ENCODE measurements at places on chromosomes 13 and 19.

- no peak for DNase-seq
Measured at GRCh38 chr19:14459703-14460102, 15.5 kb downstream of the PTGER1 start.

DNA sequence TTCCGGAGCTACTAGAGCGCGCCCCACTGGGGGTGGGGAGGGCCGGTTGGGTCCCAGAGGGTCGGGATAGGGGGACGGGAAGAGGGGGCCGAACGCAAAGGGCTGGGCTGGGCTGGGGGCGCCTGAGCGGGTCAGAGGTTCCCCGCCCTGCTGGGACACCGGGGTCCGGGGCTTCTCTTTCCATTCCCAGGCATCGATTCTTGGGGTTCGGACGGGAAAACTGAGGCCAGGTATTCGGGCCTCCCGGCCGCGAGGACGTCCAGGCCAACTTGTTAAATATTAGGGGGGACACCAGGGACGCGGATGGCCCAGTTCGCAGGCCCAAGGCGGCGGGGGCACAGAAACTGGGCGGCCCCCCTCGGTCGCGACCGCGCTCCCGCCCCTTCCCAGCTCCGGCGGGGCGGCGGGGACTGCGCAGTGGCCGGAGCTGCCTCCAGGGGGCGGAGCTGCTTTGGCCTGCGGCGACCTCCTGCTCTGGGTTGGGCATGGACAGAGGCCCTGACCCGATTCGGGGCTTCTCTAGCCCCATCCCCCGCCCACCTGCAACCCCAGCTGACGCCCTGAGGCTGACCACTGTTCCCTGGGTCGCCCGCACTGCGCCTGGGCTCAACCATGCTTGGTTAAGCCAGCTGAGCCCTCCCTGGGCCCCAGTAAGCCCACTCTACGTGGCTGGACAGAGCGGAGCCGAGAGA lies 1.2 kb upstream of the KLF16 start:
- peak; percentile 96 for DNase-seq

GRCh38 chr13:33110713-33111413 lies 94.6 kb downstream of the KL start:
- DNase-seq, result no peak

GRCh38 chr13:100734194-100734720 lies 59.7 kb upstream of the TMTC4 start:
- no peak for DNase-seq

DNA sequence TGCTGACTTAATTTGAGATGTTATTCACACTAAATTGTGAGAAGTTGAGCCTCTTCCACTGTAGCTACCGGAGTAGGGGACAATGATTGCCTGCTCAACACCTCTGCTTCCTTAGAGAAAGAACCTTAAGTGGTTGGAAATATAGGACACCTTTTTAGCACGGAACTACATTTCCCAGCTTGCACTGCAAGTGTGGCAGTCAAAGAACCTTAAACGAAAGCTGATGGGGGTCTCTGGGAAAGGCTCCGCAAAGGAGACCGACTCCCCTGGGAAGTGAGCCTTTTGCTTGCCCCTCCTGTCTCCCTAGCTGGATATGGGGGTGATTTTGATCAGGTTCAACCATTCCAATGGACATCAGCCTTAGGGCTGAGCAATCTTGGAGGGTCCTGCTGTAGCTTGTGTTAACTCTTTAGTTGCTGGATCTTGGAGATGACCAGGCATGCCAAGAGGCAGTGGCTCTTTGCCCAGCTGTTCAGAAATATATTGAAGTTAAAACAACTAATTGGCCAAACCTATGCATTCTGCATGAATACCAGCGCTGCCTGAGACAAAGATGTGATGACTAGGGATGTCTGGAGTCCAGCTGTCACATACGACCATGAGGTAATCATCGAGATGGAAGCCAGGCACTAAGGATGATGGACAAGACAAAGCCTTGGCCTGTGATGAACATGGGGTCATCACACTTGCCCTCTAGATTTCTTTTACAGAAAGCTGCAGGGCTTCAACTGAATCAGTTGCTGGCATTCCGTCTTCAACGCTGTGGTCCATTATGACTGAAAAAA lies 286.5 kb downstream of the FOXO1 start:
- DNase-seq, result no peak

DNA sequence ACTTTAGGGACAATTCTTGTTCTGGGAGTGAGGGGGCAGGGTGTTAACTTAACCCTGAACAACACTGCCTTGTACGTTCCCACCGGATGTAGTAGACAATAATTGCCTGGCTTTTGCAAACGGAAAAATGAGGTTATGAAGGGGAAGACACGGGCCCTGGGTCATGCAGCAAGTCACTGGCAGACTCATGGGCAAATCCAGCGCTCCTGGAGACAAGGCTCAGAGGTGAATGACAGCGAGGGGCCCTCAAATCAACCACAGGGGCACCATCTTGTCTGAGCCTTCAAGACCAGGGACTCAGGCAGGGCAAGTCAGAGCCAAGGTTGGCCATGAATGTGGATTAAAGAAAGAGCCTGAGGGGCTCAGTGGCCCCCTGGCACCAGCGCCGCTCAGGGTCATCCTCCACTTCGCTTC lies 2.8 kb downstream of the RASA3 start:
- peak; percentile 52 for DNase-seq

- DNase-seq, result no peak
Measured at GRCh38 chr13:36293497-36293896, 4.1 kb downstream of the CCDC169 start.

- no peak for DNase-seq
Measured at GRCh38 chr13:74090397-74090796, 43.8 kb downstream of the KLF12 start.

- no peak for DNase-seq
Measured at GRCh38 chr13:66111628-66112027, 1118.5 kb downstream of the PCDH9 start.

DNA sequence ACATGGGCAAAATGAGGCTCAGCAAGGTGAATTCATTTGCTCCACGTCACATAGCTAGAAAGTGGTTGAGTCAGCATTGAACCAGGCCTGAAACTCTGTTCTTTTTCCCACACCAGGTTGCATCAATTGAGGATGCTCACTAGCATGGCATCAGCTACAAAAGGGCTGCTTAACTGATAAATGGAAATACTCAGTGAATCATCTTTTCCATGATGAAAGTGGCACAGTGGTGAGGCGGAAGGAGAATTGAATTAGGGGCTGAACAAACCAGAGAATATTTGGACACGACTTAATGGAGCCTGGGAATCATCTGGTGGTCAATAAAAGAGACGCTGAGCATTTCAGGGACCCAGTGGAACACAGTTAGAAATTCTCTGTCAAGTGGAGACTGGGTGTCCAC lies 320.1 kb upstream of the MAB21L1 start:
- DNase-seq, result no peak

DNA sequence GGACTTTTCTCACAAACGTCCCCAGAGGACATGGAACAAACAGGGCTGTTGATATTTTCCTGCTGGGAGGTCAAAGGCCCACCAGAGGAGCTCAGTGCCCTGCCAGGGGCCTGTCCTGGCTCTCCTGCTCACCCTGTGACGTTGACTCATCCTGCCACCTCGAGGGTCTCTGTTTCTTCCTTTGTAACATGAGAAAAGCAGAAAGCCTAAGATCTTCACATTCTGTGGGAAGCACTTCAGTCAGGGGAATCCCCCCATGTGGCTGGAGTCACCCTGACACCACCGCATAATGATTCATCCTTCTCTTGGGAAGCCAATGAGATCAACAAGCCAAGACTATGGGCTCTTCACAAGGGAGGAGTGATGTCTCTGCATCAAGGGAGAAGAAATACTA lies 147.9 kb downstream of the KATNAL1 start:
- DNase-seq, result no peak

- no peak for DNase-seq
Measured at GRCh38 chr19:3285647-3286176, 61.3 kb downstream of the CELF5 start.

DNA sequence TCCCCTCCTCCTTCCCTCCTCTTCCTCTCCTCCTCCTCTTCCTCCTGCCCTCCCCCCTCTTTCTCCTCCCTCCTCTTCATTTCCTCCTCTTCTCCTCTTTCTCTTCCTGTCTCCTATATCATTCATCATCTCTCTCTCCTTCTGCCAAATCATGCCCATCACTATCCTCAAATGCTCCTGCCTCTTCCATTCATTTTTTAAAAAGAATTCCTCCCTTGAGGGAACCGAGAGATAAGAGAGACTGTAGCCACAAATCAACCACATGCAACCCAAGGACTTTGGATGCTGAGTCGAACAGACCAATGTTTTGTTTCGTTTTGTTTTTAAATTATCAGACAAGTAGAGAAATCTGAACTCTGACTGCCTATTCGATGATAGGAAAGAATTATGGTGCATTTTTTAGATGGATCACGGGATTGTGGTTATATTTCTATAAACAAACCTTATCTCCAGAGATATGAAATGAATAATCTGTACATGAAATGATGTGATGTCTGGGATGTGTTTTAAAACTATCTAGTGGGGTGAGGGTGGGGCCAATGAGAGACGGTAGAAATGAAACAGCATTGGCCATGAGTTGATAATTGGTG lies 9.5 kb upstream of the ZNF541 start:
- no peak for DNase-seq

GRCh38 chr13:100789968-100790367 lies 115.4 kb upstream of the TMTC4 start:
- no peak for DNase-seq

- DNase-seq, result no peak
Measured at GRCh38 chr19:4360081-4360569, 16.8 kb downstream of the MPND start.

DNA sequence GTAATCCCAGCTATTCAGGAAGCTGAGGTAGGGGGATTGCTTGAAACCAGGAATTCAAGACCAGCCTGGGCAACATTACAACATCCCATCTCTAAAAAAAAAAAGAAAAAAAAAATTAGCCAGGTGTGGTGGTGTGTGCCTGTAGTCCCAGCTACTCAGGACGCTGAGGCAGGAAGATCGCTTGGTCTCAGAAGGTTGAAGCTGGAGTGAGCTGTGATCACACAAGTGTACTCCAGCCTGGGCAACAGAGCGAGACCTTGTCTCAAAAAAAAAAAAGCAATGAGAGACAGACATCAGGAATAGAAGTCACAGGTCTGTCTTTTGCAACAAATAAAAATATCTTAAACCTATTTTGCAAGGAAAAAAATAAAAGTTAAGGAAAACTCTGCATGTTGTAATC lies 23.3 kb downstream of the TMEM38A start:
- DNase-seq, result no peak

- peak; percentile 88 for DNase-seq
Measured at GRCh38 chr19:5170329-5170745, 170.3 kb downstream of the PTPRS start.

- no peak for DNase-seq
Measured at GRCh38 chr19:35379992-35380391, 9.1 kb downstream of the GPR42 start.

DNA sequence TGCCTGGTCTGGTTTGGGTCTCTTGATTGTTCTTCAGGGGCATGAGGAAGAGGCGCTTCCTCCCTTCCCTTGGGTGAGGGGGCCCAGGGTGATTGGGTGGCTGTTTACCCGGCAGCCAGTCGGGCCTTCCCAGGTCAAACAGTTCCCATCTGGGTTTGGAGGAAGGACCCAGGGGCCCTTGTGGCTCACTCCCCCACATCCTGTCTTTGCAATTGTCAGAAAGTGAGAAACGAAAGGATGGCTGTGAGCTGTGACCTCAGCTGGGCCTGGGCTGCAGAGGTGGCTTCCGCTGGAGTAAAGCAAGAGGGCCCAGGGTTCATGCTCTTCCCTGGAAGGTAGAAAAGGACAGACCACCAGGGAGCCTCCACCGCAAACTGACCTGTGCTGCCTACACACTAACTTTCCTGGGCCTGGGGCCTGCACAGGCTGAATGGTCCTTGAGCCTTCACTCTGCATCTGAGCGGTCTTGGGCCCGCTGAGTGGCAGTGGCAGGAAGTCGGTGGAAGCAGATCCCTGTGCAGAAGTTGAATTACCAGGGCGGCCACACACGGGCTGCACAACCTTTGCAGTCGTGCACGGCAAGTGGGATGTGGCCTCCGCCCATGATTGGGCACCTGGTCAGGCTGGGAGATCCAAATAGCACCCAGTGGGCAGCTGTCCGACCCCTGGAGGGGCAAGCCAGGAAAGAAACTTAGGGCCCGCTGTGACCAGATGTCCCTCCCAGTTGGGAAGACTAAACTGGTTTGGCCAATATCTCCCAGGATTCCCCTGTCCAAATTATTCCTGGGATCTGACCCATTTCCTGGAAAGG lies 5.3 kb upstream of the CD79A start:
- DNase-seq, result peak; percentile 90

GRCh38 chr19:18861235-18861634 lies 29.5 kb downstream of the UPF1 start:
- peak; percentile 62 for DNase-seq

GRCh38 chr13:84940798-84941197 lies 858.4 kb downstream of the SLITRK6 start:
- no peak for DNase-seq

- peak; percentile 72 for DNase-seq
Measured at GRCh38 chr19:2327773-2328400, 499 bp downstream of the LSM7 start.

DNA sequence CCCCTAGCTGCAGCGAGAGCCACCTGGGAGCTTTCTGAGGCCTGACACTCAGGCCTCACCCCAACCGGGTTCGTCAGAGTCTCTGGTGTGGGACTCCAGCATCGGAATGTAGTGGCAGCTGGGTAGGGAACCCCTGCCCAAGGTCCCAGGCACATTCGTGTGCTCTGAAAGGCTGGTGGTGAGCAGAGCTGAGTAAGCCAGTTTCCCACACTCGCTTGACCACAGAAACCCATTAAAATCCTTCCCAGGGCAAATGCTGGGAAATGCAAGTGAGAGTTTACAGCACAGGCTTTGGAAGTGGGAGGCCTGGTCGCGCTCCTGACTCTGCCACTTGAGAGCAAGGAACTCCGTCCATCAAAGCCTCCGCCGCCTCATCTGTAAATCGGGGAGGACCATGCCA lies 4.2 kb downstream of the TRAPPC6A start:
- no peak for DNase-seq

GRCh38 chr13:113562085-113562749 lies 22.3 kb upstream of the TFDP1 start:
- peak; percentile 82 for DNase-seq

DNA sequence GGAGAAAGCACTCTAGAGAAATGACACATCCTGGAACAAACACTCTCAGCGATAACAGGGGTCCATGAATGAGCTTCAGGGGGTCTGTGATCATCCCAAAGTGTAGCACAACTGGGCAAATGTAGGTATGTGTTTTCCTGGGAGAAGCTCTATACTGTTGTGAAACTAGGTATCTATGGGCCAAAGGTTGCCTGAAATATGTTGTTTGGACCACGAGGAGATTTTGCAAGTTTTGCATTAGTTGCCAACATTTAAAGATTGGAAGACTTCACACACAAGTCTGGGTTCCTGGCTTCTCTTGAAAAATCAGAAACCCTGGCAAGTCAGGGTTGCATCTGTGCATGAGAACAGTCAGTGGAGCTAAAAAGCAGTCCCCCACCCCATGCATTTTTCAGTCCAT lies 26.7 kb upstream of the POU2F2 start:
- DNase-seq, result no peak

- DNase-seq, result no peak
Measured at GRCh38 chr19:19268453-19269385, 4.4 kb downstream of the TM6SF2 start.

GRCh38 chr13:112132142-112132541 lies 65.2 kb downstream of the SOX1 start:
- DNase-seq, result peak; percentile 38
